ENCODE measurements at places on chromosomes 5 and 9. TPM values are rescaled to one million over a fixed set of nuclear protein-coding genes. Genes with fewer than 3 reads are reported as not detected.

ACTBL2 gene
- not detected for total RNA-seq

OSTF1 gene
- total RNA-seq: 24.6 TPM

WDR38 gene
- total RNA-seq: not detected

RIC1 gene
- 7.0 TPM for total RNA-seq

PCDHB3 gene
- total RNA-seq: 0.92 TPM

PTGES gene
- total RNA-seq: 1.1 TPM

PCDHGA2 gene
- 0.05 TPM for total RNA-seq

ZBTB34 gene
- 5.5 TPM for total RNA-seq

GABRA1 gene
- total RNA-seq: not detected

GADD45G gene
- total RNA-seq: 1.2 TPM

RANBP3L gene
- total RNA-seq: 0.28 TPM

DNA sequence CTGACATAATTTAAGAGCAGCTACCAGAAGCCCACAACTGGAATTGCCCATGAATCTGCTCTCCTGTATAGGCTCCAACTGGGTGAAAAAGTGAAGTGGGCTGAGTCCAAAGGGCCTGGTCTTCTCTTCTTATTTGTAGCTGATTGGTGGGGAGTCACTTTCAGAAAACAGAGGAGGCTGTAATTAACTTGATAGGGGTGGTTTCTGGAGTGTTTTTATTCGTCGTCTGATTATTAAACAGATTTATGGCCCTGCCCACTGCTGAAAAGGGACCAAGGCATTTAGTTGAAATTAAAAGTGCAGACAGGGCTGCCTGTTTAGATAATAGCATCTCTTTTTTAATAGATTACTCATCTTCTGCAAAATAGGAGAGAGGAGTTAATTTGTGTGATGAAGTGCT lies 81.0 kb upstream of the SAP30L start:
- DNase-seq: no peak

- DNase-seq: no peak
Observed at GRCh38 chr9:85600675-85601263, 141.0 kb downstream of the AGTPBP1 start.

DNA sequence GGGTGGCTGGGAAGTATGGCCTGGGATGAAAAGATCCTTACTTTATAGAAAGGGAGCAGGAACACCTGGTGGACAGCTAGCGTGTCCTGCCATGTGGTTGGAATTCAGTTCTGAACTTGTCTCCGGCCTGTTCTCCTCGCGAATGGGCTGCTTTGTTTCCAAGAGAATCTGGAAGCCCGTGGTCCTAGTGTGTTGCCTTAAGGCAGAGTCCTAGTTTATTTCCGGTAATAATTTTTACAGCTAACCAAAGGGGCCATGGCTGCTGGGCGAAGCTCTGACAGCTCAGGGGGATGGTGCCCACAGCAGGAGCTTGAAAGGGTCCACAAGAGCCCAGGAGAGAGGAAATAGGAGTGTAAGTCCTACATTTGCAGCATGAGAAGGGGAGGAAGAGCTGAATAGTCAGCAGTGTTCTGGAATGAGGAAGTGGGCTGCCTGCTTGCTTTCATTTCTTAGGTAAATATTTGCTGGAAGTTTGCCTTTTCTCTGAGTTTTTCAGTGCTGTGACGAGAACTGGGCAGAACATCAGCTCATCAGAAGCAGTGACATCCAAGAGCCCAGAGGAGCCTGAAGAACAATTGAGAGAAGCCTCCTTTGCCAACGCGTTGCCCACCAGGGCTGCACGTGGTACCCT lies 13.1 kb upstream of the IGFBPL1 start:
- no peak for DNase-seq

DNA sequence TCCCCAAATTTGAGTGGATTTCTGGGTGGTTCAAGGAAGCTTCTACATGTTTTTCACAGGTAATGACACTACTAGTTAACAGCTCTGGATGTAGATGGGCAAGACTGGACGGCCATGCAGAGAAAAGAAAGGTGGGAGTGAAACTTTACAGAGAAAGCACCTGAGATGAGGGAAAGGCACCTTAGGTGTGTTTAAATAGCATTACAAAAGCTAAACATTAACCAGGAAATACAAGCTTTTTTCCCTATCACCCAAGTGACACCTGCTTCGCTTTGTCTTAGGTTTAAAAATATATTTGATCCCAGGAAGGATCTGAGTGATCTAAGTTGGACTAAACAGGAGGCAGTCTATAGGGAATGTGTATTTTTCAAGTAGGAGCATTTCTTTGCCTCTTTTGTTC lies 8.3 kb downstream of the C9orf152 start:
- no peak for DNase-seq

DNA sequence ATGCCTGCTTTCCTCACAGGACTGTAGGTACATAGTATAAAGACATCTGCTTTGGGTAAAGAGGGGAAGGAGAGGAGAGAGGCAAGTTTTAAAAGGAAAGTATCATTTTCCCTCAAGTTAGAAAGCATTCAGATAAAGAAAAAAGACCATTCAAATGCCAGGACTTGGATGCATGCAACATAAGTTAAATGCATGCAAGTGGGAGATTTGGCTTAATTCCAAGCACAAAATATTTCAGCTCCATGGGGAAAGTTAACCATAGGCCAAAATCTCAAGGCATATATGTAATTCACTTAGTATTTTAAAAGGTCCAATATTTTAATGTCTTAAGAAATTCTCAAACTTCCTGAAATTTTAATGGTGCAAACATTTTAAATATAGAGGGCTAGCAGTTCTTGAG lies 36.4 kb downstream of the POU5F2 start:
- no peak for DNase-seq

GRCh38 chr9:14437354-14438231 lies 123.7 kb upstream of the NFIB start:
- no peak for DNase-seq

DNA sequence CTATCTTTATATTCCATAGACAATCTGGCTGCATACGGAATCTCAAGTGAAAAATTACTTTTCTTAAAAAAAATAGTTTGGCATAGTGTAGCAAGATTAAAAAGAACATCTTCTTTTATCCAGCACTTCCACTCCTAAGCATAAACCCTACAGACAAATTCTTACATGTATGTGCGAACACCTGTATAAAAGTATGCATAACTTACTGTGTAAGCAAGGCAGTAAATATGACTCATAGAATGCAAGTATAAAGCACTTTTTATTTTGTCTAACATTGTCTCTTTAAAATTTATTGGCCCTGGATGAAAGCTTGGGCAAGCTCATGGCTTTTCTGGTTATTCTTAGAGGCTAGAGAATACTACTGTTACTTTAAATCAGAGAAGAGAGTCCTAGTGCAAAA lies 86.4 kb downstream of the MSX2 start:
- no peak for DNase-seq

DNA sequence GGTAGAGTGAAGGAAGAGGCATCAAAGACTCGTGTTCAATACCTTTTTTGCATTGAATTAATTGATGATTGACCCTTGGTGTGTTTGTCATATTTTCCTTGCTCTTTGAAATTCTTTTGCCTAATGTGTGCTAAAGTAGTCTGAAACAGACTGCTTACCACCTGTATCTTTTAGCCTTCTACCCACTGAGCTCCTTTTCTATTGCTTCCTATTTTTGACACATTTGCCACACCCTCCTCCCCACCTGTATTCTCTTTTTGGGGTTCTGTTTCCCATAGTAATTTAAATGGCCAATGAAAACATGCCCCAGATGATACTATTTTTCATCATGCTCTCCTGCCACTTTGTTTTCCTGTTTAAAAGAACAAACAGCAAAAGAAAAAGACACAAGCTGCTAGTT lies 78.5 kb downstream of the ZCCHC7 start:
- no peak for DNase-seq

DNA sequence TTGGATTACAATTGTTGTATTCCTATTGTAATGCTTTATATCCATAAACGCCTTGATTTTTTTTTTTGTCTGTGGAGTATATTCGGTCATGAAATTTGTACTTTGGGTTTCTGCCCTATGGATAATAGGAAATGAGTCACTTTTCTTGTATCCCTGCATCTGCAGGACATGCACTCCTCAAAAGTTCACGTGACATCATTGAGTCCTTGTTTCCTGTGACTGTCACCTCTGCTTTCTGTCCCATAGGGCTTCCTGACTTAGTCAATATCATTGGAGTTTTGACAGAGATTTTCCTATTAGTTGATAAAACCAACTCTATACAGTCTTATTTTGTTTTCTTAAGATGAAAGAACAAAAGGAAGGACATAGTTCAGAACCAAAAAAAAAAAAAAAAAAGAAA lies 356.3 kb downstream of the MAT2B start:
- DNase-seq: no peak

DNA sequence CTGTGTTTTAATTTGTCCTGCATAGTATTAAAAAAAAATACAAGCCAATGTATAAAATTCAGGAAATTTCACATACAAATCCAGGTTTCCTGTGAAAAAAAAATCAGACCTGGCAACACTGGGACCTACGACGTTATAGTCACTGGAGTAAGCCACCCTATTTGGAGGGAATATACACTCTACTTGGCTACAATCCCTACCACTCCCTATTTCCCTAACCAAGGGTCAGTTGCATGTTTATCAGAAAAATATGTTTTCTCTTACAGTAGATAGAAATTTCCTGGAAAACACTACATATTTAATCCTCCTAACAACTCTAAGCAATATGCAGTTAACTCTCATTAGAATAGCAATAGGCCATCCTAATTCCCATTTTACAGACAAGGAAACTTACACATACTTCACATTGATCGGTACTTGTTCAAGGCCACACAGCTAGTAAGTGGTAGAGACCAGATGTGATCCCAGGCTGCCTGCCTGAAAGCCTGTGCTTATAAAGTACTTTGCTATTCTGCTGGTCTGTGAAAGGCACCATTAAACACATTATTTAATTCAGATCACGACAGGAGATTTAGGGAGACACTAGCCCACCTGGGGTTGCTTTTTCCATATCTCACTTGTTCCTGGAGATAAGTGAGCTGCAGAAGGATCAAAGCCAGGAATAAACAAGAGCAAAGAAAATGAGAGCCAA lies 70.8 kb downstream of the MFAP3 start:
- DNase-seq: no peak

DNA sequence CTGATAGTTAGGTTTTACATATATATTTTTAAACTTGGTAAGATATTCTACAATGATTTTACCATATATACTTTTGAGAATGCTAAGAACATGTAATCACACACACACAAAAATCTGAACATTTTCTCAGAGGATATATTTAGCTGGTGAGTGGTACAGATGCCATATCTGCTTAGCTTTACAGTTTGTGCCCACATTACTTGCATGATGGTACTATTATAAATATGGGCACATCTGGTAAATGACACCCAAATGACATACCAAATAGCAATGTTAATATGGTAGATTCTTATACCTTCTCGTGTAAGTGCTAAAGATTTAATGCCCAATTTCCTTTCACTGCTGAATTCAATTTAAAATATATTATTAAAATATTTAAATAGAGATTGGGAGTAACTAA lies 56.6 kb downstream of the LSM11 start:
- no peak for DNase-seq

GRCh38 chr9:36407122-36407723 lies 7.2 kb upstream of the RNF38 start:
- DNase-seq: peak; percentile 63

DNA sequence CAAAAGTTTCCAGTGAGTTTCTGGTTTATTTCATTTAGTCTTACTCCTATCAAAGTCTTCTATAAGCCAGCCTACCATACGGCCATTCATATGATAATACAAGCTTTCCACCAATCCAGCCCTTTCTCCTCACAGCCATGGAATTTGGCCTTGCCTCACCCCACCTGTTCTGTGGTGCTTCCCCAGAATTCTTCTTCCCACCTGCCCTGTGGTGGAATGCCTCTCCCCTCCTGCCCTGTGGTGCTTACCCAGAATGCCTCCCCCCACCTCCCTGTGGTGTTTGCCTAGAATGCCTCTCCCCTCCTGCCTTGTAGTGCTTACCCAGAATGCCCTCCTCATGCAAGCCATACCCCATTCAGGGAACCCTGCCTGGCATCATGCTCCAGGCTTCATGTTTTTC lies 90.3 kb upstream of the APC start:
- no peak for DNase-seq

DNA sequence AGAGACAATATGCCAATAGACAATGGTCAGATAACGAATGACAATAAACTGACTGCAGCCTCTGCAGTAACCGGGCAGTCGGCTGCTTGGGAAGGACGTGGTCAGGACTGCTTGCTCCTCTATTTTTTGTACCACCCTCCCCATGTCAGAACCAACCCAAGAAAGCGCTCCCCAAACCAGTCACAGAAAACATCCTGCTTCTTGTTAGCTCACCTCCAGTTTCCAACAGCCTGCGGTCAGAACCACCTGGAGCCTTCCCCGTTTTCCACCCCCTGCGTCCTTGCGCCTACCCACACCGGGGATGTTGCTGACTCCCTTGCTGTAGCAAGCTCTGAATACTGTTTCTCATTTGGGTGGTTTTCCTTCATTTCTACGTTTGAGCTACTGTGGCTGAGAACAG lies 1.7 kb upstream of the MRNIP start:
- DNase-seq: no peak

DNA sequence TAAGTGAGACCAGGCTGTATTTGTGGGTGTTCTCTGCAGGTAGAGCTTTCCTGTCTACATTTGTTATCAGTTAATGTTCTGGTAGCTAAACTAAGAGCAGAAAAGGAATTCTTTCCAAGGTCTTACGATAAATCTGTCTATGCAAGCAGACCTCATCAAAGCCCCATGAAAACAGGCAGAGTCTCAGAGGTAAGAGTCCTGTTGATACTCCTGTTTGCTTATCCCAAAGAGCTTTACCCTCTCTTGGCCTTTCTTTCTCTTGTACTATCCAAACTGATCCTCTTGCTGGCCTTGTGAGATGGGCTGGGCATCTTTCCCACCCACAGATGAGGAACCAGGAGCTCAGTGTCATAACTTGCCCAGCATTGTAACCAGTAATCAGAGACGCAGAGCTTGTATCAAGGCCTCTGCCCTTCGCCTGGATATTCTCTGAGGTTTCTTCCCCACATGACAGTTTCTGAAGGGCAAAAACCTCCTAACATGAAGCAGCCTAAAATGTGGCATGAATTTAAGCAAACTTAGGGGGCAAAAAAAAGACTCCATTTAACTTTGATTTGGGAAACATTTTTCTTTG lies 33.5 kb downstream of the PRKACG start:
- no peak for DNase-seq

DNA sequence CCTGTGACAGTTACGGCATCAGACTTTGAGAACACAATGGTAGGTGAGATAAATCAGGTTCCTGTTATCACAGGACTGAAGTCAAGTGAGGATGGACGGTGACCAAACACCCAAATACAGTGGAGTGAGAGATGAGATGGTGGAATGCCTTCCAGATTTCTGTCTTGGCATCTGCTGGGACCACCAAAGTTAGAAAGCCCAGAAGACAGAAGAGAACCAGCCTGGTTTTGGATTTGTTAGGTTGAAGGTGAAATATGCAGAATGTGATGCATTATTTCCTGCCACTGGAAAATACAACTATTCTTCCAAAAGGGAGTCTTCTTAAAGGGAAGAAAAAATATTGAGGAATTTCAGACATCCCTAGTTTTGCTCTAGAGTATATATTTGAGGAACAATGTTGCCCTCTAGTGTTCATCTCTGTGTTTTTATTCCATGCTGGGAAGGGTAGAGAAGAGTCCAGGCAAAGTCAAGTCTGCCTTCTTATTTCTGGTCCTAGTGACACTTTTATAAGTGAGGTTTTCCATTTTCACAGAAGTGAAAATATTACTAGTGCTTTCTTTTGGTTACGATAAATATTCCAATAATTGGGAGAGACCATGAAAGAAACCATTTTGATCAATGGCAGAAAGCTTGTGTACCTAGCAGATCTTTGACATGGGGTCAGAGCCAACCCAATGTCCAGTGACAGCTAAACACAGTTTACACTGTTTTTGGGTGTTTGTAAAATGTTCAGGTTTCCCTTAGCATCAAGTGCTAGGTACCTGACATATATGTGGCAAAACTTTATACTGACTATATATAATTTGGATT lies 142.3 kb upstream of the ANKH start:
- peak; percentile 75 for DNase-seq

GRCh38 chr9:36442710-36443109 lies 42.6 kb upstream of the RNF38 start:
- no peak for DNase-seq

All from Panc1 (cell line).